Activated CD8-positive, alpha-beta T cell treated with anti-CD3 and anti-CD28 coated beads, Interleukin-2, amount 10 ng/mL, durations not matched to agents 7 days and 5 days (primary cell): ENCODE measurements at places on chromosomes 13 and 19. TPM values are rescaled to one million over a fixed set of nuclear protein-coding genes. Genes with fewer than 3 reads are reported as not detected.

The NLRP5 gene
- total RNA-seq: not detected

The PLIN5 gene
- not detected for total RNA-seq

The FLT3LG gene
- total RNA-seq: 297 TPM

The PMIS2 gene
- not detected for total RNA-seq

The KLK12 gene
- not detected for total RNA-seq

The NLRP8 gene
- total RNA-seq: not detected

The CAMSAP3 gene
- total RNA-seq: 0.42 TPM

The APOC4 gene
- not detected for total RNA-seq

The KLK1 gene
- total RNA-seq: 0.45 TPM

The EFNB2 gene
- 0.16 TPM for total RNA-seq

The CEBPA gene
- not detected for total RNA-seq

GRCh38 chr19:55454787-55455243 is 6.6 kb downstream of the ISOC2 start:
- peak; percentile 69 for DNase-seq
- H3K27me3 ChIP-seq: peaks cover 20% of the 10 kb centered on the region
- peaks cover 11% of the 10 kb centered on the region for H3K4me1 ChIP-seq
- peaks cover 10% of the 10 kb centered on the region for H3K36me3 ChIP-seq
- H3K4me3 ChIP-seq: no peak overlapping the region

DNA sequence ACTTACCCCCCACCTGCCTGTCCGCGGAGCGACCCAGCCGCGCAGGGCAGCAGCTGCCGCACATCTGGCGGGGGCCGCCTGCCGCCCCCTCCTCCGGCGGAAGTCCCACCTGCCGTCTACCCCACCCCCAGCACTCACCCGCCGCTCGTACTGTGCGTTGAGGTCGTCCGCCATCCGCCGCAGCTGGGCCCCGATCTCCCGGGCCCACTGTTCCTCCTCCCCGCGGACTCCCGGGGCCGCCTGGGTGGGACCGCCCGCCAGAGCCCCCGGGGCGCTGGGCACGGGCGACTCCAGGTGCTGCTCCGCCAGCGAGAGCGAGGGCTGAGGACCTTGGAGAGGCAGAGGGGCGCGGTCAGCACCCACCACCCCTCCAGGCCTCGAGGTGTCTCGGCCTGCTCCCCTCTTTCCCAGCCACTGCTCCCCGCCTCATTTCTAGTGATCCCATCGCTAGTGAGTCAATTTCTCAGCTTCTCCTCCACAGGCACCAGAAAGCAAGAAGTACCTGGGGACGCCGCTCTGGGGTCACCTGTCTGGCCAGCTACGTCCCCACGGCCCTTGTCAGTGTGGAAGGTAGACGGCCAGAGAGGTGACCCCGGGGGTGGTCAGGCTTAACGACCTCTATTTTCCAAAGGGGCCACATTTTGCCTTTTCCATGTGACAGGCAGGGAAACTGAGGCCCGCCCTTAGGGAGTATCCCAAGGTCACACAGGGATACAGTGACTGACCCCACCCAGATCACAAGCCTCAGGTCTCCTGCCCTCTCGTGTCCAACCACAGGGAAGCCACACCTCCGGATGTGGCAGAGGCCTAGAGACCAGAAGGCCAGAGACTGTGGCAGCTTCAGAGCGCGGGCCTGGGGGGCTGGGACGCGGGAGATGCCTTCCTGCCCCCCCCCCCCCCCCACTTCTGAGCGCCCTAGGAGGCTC is 4.3 kb downstream of the BBC3 start:
- no peaks in the 10 kb centered on the region for H3K27me3 ChIP-seq
- H3K4me1 ChIP-seq: peaks cover 25% of the 10 kb centered on the region
- H3K36me3 ChIP-seq: peaks cover 17% of the 10 kb centered on the region
- DNase-seq: peak; percentile 85
- H3K27ac ChIP-seq: peak overlapping the region; percentile 90

DNA sequence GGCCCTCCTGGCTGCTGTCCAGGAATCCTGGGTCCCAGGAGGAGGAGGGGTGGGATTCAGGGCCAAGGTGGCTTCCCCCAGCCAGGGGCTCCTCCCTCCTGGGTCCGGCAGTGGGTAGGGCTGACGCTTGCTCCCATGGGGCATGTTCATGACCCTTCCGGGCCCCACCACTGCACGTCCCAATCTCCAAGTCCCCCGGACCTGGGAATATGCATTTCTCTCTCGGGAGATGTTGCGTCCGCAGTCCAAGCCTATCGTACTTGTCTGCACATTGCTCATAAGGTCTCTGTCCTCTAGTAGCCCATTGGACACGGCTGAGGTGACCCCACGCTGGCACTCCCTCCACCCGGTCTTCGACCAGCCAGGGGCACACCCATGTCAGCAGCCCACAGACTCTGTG is 192.3 kb downstream of the TEX29 start:
- DNase-seq: no peak
- no peaks in the 10 kb centered on the region for H3K27me3 ChIP-seq
- H3K4me3 ChIP-seq: no peak overlapping the region
- H3K27ac ChIP-seq: no peak overlapping the region
- H3K4me1 ChIP-seq: no peaks in the 10 kb centered on the region

- no peaks in the 10 kb centered on the region for H3K27me3 ChIP-seq
- peaks cover 81% of the 10 kb centered on the region for H3K36me3 ChIP-seq
- peak overlapping the region; percentile 1 for H3K27ac ChIP-seq
- H3K4me1 ChIP-seq: peaks cover 14% of the 10 kb centered on the region
- H3K4me3 ChIP-seq: no peak overlapping the region
- no peak for DNase-seq
Observed at GRCh38 chr19:52670046-52670445, 31.9 kb upstream of the ZNF83 start.

DNA sequence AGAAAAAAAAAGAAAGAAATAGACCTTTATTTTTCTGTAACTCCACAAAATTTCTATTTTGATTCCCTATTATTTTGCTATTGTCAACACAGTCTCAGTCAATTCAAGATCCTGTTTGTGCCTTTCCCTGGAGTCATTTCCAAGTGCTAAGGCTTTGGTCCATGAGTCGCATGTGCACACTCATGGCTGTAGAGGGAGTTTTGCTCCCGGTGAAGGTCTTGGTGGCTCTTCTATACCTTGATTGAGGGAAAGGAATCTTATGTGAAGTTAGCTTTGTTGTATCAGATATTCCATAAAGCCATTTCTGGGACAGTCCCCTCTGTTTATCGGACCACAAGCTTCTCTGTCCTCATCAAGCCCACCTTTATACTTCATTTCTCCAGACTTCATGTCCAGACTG is 58.7 kb upstream of the ALOX5AP start:
- H3K4me1 ChIP-seq: peaks cover 17% of the 10 kb centered on the region
- no peak for DNase-seq
- peaks cover 31% of the 10 kb centered on the region for H3K27me3 ChIP-seq
- H3K27ac ChIP-seq: no peak overlapping the region
- no peak overlapping the region for H3K4me3 ChIP-seq

DNA sequence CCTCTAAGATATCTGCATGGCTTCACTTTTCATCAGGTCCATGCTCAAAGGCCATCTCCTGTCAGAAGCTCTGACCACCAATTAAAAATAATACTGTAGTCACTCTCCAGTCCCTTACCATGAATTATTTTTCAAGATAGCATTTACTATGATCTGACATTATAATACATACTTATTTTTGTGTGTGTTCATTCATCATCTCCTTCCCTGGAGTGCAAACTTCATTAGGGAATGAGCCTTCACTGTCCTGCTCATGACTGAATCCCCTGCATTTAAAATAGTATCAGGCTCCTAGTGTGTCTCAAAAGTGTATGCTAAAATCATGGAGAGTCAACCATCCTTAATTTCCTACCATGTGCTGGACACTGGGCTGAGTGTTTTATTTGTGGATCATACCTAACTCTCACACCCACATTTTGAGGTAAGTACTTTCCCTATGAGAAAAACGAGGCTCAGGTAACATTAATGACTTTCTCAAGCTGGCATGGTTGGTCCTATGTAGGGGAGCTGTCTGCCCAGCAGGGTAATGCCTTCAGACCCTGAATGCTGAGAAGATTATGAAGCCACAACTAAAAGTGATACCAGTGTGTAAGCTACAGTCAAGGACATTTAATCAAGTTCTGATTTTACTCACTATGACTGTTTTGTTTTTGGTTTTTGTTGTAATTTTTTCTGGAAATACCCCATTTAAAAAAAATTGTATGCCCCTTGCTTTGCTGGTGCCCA is 16.3 kb downstream of the PLA2G4C start:
- H3K27me3 ChIP-seq: no peaks in the 10 kb centered on the region
- H3K27ac ChIP-seq: no peak overlapping the region
- DNase-seq: no peak
- no peaks in the 10 kb centered on the region for H3K36me3 ChIP-seq

DNA sequence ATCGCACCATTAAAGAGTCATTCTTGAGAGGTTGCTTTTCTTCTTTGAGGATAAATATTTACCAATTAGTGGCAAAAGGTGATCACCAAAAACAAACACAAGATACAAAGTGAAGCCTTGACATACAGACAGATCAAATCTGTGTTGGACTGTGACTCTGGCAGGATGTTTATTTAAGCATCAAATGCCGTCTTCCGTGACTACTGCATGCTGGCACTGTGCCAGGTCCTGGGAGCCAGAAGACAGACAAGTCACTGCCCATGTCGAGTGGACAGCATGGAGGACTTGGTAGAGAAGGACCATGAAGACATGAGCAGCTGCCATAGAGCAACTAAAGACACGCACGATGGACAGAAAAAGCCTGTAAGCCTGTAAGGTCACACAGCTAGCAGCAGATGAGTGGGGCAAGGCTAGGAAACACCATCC is 92.8 kb upstream of the FARP1 start:
- H3K4me3 ChIP-seq: no peak overlapping the region
- no peak for DNase-seq
- H3K36me3 ChIP-seq: no peaks in the 10 kb centered on the region
- H3K27ac ChIP-seq: no peak overlapping the region

GRCh38 chr19:18294467-18294864 is 13.0 kb upstream of the JUND start:
- peaks cover 30% of the 10 kb centered on the region for H3K36me3 ChIP-seq
- peaks cover 66% of the 10 kb centered on the region for H3K4me1 ChIP-seq
- H3K27me3 ChIP-seq: no peaks in the 10 kb centered on the region
- DNase-seq: peak; percentile 96
- H3K27ac ChIP-seq: peak overlapping the region; percentile 93
- H3K4me3 ChIP-seq: peak overlapping the region; percentile 89

DNA sequence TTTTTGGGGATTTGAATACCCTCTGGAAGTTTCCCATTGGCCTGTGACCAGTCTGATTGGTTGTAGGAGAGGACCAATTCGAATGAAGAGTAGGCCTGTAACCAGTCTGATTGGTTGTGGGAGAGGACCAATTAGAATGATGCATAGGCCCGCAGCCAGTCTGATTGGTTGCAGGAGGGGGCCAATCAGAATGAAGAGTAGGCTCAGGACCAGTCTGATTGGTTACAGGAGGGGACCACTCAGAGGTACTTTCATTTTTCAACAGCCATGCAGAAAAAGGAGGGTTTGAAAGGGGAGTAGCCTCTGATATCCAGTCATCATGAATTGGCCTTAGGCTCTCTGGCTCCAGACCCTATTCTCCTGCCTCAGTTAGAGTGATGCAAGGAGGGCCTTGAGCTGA is 30.4 kb upstream of the SLC1A5 start:
- H3K4me3 ChIP-seq: no peak overlapping the region
- peak; percentile 39 for DNase-seq
- H3K36me3 ChIP-seq: no peaks in the 10 kb centered on the region
- peaks cover 3% of the 10 kb centered on the region for H3K27me3 ChIP-seq
- H3K4me1 ChIP-seq: peaks cover 38% of the 10 kb centered on the region
- H3K27ac ChIP-seq: no peak overlapping the region

GRCh38 chr13:27569405-27569804 is 50.9 kb downstream of the LNX2 start:
- no peak for DNase-seq
- H3K4me3 ChIP-seq: no peak overlapping the region
- no peak overlapping the region for H3K27ac ChIP-seq
- H3K4me1 ChIP-seq: peaks cover 20% of the 10 kb centered on the region

GRCh38 chr19:13978351-13979243 is 26.3 kb downstream of the DCAF15 start:
- peaks cover 57% of the 10 kb centered on the region for H3K4me1 ChIP-seq
- no peak for DNase-seq
- H3K4me3 ChIP-seq: peak overlapping the region; percentile 8
- H3K36me3 ChIP-seq: peaks cover 30% of the 10 kb centered on the region
- no peaks in the 10 kb centered on the region for H3K27me3 ChIP-seq

DNA sequence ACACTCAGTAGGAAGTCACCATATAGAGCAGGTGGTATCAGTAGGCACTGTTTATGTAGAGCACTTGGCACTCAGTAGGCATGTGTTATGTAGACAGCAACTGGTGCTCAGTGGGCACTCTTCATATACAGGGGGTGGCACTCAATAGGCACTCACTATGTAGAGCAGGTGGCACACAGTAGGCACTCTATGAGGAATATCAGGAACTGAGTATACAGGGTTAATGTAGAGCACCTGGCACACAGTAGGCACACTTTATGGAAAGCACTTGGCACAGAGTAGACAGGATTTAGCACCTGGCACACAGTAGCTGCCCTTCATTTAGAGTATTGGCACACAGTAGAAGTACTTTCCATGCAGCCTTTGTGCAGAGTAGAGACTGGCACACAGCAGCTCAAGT is 1.1 kb upstream of the CYP4F3 start:
- no peak overlapping the region for H3K27ac ChIP-seq
- H3K4me1 ChIP-seq: peaks cover 3% of the 10 kb centered on the region
- H3K36me3 ChIP-seq: no peaks in the 10 kb centered on the region
- H3K4me3 ChIP-seq: no peak overlapping the region

GRCh38 chr19:4144666-4145249 is 8.7 kb upstream of the CREB3L3 start:
- H3K27me3 ChIP-seq: peaks cover 10% of the 10 kb centered on the region
- DNase-seq: no peak
- H3K27ac ChIP-seq: no peak overlapping the region
- H3K4me1 ChIP-seq: peaks cover 8% of the 10 kb centered on the region

GRCh38 chr19:5935473-5936291 is 21.6 kb downstream of the CAPS start:
- H3K4me1 ChIP-seq: no peaks in the 10 kb centered on the region
- no peak for DNase-seq
- H3K27ac ChIP-seq: no peak overlapping the region
- H3K36me3 ChIP-seq: peaks cover 32% of the 10 kb centered on the region
- H3K27me3 ChIP-seq: no peaks in the 10 kb centered on the region

GRCh38 chr13:40581277-40581579 is 85.2 kb downstream of the FOXO1 start:
- H3K4me3 ChIP-seq: no peak overlapping the region
- peak overlapping the region; percentile 3 for H3K27ac ChIP-seq
- no peaks in the 10 kb centered on the region for H3K27me3 ChIP-seq
